Thyroid gland (tissue), 4 donors: ENCODE measurements at places on chromosomes 6 and 20. TPM values are rescaled to one million over a fixed set of nuclear protein-coding genes. Genes with fewer than 3 reads are reported as not detected.

CGA gene
- not detected for total RNA-seq

CCN6 gene
- total RNA-seq: 0.33 TPM

DNA sequence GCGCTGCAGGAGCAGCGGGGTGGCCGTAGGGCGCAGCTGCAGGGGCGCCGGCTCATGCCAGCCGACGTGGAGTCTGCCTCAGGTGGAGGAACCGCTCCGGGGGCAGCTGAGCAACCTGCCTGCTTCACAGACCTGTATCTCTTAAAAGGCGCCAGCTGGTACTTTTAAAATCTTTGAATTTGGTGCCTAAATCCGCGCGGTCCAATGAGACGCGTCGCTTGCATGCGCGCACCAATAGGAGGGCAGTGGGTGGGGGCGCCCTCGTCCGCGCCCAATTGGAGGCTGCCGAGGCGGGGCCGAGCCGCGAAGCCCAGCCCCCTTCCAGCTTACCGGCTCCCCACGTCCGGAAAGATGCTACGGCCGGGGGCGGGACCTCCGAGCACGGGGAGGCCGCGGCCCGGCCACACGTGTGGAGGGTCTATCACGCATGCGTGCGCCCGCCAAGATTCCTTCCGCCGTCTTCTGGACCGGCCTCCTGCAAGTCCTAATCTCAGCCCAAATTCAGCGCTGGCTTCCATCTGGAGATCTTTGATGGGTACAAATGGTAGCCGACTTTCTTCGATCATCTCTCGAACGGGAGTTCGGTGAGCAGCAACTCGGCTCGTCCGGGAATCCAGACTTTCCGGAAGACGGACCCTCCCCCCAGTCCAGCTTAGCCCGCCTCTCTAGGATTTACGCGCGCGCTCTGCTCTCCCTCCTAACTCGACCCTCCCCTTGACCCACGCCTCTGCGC lies at the start of gene FBXO5:
Gene FBXO5, minus strand, starts transcription at position 138 of the 733 bp plus-strand sequence. Its CDS starts 82 bp downstream, at position 56.
- H3K27me3 ChIP-seq: no peaks in the 10 kb centered on the region
- H3K36me3 ChIP-seq: peaks cover 2% of the 10 kb centered on the region
- peak; percentile 98 for DNase-seq
- peak within 1 kb of the TSS; percentile 70 for H3K27ac ChIP-seq
- peak within 1 kb of the TSS; percentile 37 for H3K4me3 ChIP-seq
- peaks cover 14% of the 10 kb centered on the region for H3K4me1 ChIP-seq

DNA sequence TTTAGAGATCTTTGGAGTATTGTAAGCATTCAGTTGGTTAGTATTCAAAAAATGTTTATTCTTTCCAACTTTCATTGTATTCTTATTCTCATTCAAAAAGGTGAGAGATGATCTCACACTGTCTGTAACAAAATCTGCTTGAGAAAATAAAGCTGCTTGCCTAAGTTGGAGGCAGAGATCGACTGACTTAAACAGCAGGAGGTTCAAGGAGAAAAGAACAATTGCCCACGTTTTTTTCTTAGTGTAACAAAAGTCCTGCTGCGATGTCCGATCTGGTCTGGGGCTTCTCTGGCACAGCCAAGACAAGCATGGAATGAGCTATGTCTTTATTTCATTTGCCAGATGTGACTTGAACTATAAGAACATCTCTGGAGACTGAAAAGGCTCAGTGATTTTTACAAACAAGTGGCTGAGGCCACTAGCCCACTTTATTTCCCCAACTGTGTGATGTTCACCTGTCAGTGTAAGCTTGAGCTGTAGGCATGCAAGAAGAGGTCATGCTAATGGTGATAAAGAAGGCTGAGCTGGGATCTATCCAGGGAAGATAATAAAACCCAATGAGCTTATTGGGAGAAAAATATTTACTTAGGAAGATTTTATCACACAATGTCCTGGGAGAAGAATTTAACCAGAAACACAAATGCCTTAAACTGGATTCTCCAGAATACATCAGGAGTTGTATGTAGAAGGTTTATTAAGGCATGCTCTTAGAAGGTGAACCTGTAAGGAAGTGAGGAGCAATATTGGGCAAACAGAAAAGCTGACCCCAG lies 580.1 kb upstream of the BTBD3 start:
- no peak overlapping the region for H3K27ac ChIP-seq
- no peaks in the 10 kb centered on the region for H3K36me3 ChIP-seq
- no peaks in the 10 kb centered on the region for H3K27me3 ChIP-seq

DNA sequence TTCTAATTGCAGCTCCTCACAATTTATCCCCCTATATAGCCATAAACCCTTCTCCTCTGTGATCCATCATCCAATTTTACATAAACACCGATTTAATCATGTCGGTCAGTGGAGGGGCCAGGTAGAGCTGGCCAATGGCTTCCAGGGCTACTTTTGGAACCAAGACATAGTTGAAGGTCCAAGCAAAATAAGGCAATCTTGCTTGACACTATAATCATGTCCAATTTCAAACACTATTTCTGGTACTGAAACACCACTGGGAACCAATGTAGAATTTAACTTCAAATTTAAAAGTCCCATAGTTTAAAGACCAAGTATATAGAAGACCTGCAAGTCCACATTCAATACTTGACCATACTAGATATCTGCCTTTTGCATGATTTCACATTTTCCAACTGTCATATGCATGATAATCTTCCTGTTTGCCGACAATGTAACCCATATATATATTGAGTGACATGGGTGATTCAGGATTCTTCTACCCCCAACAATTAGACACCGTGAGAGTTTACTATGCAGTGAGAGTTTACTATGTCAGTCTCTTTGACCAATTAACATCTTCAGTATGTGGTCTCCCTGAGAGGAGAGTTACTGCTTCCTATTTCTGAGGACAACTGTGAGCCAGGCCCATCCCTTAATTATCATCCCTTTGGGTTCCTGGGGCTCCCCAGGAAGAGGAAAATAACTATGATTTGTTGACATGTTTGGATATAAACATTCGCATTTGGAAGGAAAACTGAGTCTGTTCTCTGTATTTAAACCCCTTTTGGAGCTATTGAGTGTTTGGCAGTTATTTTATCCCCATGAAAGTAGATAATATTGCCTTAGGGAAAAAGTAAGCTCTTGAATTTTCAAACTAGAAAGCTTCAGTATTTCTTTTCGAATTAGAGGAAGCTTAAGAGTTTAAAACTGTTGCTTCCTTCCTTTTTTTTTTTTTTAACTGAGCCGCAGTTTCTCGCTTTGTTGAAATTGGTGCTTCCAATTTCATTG lies 31.8 kb downstream of the SAMD3 start:
- no peaks in the 10 kb centered on the region for H3K27me3 ChIP-seq
- no peaks in the 10 kb centered on the region for H3K4me1 ChIP-seq
- no peak overlapping the region for H3K27ac ChIP-seq

GRCh38 chr6:119147101-119148053 lies 68.9 kb upstream of the FAM184A start:
- H3K36me3 ChIP-seq: no peaks in the 10 kb centered on the region
- H3K27me3 ChIP-seq: no peaks in the 10 kb centered on the region
- H3K27ac ChIP-seq: peak overlapping the region; percentile 6
- DNase-seq: no peak
- peaks cover 4% of the 10 kb centered on the region for H3K4me1 ChIP-seq
- H3K4me3 ChIP-seq: no peak overlapping the region
